ENCODE measurements at places on chromosomes 1 and 21.

DNA sequence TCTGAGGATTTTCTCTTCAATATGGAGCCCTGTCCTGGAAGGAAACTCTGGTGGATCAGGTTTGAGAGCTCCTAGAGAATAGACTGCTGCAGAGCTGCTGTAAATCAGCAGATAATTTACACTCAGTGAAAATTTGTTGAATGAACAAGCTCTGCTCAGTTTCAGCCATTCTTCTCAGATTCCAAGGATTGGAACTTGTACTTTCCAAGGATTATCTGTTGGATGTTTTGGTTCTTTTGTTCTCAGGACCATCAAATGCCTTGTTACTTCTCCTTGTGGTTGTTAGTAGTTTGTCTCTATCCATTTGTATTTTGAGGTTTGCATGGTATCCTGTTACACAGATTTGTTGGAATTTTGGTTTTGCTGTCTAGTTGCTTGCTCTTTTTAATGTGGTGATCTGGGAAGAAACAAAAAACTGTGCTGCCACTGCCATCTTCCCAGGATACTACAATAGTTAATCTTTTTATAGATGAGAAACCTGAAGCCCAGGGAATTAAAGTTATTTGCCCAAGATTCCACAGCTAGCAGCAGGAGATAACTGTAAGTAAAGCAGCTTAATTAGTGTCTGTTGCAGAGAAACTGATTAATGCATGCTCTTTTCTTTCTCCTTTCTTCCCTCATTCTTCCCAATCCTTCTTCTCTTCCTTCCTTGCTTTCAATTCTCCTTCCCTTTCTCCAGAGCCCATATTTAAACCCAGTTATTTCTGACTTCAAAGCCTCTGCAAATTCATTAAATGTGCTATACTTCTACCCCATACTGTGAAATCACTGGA lies 21.7 kb upstream of the KIFAP3 start:
- no peak for DNase-seq

DNA sequence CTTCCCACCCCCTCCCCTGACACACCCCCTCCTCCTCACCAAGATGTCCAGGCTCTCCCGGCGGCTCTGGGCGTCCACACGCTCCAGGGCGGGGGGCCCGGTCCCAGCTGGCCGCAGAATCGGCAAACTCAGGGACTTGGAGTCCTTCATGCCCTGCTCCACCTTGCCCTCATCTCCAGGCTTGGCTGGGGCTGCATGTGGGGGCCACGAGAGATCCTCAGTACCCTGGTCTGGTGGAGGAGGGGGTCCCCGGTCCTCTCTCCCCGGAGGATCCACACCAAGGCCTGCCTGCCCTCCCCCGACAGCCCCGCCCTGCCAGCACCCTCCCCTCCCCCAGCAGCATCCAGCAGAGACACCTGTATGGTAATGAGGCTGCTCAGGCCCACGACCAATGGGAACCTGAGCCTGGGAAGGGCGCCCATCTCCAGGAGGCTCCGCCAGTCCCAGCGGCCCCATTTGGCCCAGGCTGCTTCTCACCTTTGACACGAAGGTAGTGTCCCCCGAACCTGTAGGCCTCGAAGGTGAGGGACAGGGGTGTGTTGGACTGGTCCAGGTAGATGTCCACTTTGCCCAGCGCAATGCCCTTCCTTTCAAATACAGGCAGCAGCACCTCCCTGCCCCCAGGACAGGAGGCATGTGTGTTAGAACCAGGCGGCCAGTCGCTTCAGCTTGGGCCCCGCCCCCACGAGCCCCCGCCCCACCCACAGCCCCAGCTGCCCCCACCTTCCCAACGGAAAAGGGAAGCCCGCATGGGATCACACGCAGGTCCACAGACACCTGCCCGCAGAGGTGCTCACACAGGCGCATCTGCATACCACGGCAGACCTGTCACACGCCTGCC lies 8.2 kb upstream of the TNFRSF25 start:
- no peak for DNase-seq

- no peak for DNase-seq
Measured at GRCh38 chr21:15943009-15943666, 213.4 kb downstream of the USP25 start.

DNA sequence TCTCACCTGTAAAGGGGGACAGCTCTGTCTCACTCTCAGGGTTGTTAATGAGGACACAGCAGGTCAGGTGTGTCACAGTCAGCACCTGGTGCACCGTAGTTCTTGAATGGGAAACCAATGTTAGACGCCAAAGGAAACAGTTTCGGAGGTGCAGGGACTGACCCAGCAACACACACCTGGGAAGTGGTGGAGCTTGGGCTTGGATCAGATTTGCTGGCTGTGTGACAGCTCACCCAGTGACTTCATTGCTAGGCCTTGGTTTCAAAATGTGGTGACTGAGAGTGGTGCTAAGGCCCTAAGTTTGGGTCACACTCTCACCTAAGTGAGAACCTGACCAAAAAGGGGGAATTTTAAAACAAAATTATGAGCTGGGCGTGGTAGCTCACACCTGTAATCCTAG lies 34.9 kb downstream of the ALPL start:
- DNase-seq = no peak

GRCh38 chr21:37459575-37459974 lies 93.0 kb downstream of the DYRK1A start:
- DNase-seq = no peak

- DNase-seq = no peak
Measured at GRCh38 chr21:23155281-23155680, 2157.1 kb downstream of the NCAM2 start.

Measured in stimulated activated CD8-positive, alpha-beta memory T cell treated with anti-CD3 and anti-CD28 coated beads, Interleukin-2, amount 100 ng/mL, for 1 hour (primary cell).